ENCODE measurements at places on chromosomes 3 and 15.

DNA sequence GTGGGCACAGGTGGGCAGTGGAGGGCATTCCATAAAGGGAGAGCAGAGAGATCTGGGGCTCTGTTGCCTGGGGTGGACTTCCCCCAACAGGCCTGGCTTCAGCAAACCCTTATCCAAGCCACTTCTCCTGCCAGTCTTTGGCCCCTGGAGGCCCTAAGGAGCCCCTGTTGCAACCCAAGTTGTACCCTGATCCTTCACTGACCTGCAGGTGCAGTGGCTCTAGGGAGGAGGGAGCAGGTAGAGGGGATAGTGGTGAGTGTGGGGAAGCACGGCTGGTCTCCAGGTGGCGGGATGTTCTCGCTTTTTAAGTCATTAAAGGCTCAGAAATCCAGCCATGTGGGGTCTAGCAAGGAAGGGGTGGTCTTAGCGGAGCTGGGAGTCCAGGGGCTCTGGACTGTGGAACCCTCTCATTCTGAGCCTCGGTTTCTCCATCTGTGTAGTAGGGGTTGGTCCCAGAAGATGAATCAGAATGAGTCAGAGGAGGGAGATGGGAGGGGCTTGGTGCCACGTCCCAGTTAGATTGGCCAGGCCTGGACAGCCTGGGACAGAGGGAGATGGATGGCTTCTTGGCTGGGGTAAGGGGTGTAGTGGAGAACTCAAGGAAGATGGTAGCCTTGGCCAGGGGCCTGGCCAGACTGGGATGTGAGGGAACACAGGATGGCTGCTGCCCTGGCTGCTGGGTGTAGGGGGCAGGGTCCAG is 2.6 kb downstream of the ZBTB47 start:
- no peak for DNase-seq

GRCh38 chr3:67000009-67000408 is 1.9 kb downstream of the KBTBD8 start:
- DNase-seq, result no peak

GRCh38 chr3:65356331-65357248 is 668.8 kb upstream of the ADAMTS9 start:
- no peak for DNase-seq

GRCh38 chr3:187999821-188000220 is 154.1 kb upstream of the LPP start:
- peak; percentile 76 for DNase-seq

GRCh38 chr3:31291818-31292217 is 240.9 kb upstream of the STT3B start:
- no peak for DNase-seq

- no peak for DNase-seq
Measured at GRCh38 chr15:76313731-76314130, 2.5 kb upstream of the ETFA start.

DNA sequence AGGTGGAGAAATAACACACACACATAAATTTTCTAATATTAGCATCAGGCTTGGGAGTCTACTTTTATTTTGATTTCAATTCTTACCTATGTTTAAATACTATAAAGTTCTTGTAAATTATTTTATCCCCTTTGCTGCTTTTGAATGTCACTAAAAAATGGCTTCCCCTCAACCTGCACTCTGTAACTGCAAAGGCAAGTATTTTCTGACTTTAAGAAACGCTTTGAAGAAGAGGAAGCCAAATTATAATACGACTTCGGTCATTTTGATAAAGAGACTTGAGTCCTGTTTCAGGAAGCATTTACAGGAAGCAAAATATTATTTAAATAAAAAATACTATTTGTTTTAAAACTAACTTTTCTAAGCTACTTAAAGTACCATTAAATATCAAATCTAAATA is 627.7 kb upstream of the AGTR1 start:
- no peak for DNase-seq

GRCh38 chr3:184506561-184506991 is 55.0 kb upstream of the EPHB3 start:
- no peak for DNase-seq

DNA sequence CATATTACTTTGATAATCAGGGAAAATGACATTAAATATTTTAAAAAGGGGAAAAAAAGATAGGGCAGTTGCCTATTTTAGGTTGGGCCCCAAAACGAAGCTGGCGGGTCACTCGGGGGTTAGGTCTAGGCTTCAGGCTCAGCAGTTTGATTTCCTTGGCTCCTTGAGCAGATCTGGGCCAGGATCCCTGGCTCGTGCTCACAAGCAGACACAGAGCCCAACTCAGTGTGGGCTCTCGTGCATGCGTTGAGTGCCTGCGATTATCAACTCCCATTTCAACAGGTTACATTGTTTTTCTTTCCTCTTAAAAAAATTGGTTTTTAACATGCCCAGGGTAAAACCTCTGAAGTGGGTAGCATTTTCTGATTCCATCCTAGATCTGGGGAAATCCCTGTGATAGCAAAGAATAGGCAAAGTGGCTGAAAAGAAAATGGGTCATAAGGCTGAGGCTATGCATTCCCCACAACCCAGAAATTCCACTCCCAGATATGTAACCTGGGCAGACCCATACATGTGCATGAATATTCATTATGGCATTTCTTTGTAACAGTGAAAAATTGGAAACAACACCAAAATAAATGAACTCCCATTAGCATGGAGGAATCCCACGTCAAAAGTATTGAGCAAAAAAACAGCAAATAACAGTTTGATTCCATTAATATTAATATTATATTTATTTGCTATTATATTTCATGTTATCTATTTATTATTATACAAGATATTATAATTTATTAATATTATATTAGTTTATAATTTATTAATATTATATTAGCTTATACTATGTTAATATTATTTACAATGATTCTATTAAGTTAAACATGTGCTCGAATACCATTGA is 27.8 kb downstream of the FAM43A start:
- no peak for DNase-seq

GRCh38 chr3:78690766-78691165 is 1077.0 kb downstream of the ROBO1 start:
- no peak for DNase-seq
